Activated T-helper 1 cell treated with anti-CD3 and anti-CD28 coated beads, Interleukin-12 subunit alpha, Interleukin-12 subunit beta, Interleukin-2, Interleukin-4 antibody, amounts not matched to agents 30 ng/mL and 10 ng/mL and 1 ng/mL, durations not matched to agents 14 hours and 24 hours and 36 hours (primary cell): ENCODE measurements at places on chromosomes 1 and 21.

DNA sequence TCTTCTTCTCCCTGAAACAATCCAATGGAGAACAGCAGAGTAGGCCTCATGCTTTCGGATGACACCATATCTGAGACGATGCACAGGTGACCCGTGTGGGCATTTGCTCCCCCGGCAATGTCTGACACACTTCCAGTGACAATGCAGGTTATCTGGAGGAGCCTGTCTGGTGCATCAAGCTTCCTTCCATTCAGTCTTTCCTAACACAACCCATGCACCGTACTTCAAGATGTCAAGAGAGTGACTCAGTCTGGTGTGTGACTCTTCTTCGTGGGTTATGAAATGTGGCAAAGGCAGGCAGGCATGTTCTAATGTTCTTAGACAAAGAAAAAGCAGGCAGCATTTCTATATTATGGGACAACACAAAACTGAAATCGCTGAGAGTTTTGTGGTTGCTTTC is 159.1 kb downstream of the EDEM3 start:
- no peak for DNase-seq

GRCh38 chr21:34912022-34912945 is 136.8 kb downstream of the RUNX1 start:
- no peak for DNase-seq

GRCh38 chr1:119871881-119872280 is 24.4 kb downstream of the ADAM30 start:
- no peak for DNase-seq

GRCh38 chr1:235960809-235961208 is 94.1 kb upstream of the LYST start:
- DNase-seq: no peak
